ENCODE measurements at places on chromosomes 3 and 15.

GRCh38 chr3:108021533-108021932, 69.3 kb downstream of the CD47 start:
- no peak for DNase-seq

- DNase-seq, result no peak
Measured at GRCh38 chr15:92922418-92923002, 22.4 kb downstream of the CHD2 start.

DNA sequence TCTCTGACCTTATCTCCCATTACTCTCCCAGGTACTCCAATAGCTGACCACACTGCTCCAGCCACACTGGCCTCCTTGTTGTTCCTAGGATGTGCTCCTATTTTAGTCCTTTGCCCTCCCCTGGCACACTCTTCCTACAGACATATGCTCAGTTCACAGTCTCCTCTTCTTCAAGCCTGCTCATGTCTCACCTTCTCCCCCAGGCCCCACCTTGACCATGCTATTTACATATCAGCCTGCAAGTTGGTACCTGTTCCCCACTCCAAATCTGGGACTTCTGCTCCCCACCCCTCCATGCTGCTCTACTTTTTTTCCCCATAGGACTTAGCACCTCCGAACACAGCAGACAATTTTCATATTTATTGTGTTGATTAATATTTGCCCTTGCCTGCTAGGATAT, 84.9 kb upstream of the BCL6 start:
- no peak for DNase-seq

DNA sequence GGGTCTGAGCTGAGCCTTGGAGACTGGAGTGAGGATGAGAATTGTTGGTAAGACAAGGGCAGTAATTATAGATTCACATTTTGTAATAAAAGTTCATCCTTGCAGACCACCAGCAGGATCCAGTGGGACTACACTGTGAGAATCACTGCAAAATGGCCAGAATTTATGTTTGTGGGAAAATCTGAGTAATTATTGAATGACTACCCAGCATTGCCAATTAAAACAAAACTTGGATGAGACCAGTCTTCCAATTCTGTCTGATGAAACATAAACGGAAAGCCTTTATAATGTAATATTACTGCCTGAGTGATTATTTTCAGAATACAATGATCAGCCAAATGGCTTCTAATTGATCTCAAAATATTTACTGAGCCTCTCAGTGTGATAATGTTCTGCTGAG, 323.3 kb upstream of the C2CD4B start:
- DNase-seq, result no peak

DNA sequence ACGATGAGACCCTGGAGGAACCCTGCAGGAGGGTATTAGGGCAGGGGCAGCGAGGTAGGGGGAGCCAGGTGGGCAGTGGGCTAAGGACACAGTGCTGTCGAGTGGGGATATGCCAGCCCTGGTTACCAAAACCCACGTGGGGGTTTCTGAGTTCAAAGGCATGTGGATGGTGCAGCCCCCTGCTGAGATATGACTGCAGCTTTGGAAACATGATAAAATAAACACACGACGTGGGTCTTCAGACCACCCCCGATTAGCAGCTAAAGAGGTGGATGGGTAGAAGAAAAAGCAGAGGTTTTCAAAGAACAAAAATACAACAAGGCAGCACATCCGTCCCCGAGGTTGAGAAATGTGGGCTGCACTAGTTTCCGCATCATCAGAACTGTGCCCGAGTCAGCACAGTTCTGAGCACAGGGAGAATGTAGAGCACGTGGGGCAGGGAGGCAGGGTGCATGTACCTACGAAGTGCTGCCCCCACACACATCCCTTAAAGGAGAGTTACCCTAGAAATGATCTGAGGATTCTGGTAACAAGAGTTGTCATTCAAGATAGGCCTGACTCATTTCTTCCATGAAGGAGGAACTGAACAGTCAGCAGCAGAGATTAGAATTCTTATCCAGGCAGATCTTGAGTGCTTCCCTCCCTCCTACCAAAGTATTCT, 121.3 kb downstream of the RPLP1 start:
- DNase-seq, result peak; percentile 95

- DNase-seq, result no peak
Measured at GRCh38 chr3:33991673-33992072, 193.2 kb downstream of the PDCD6IP start.

GRCh38 chr3:40657623-40658022, 132.9 kb downstream of the ZNF621 start:
- DNase-seq, result no peak

GRCh38 chr3:172155897-172156585, 116.7 kb downstream of the FNDC3B start:
- DNase-seq, result peak; percentile 77

DNA sequence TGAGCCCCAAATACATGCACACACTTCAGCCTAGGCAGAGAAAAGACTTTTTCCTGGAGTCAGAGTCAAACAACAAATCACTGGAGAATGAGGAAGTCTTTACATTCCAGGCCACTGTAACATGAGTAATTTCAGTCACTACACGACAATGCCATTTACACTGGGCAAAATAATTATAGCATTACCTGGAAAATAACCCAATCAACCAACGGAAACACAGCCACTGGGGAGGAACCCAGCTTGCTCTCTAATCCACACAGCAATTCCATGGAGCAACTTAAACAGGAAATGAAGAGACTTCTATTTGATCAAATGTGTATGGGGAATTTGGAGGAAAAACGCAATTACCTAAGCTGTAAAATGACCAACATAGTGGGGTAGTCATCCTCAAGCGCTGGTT, 15.2 kb downstream of the FSTL1 start:
- peak; percentile 52 for DNase-seq

- no peak for DNase-seq
Measured at GRCh38 chr3:119318876-119319275, 24.7 kb downstream of the ARHGAP31 start.

DNA sequence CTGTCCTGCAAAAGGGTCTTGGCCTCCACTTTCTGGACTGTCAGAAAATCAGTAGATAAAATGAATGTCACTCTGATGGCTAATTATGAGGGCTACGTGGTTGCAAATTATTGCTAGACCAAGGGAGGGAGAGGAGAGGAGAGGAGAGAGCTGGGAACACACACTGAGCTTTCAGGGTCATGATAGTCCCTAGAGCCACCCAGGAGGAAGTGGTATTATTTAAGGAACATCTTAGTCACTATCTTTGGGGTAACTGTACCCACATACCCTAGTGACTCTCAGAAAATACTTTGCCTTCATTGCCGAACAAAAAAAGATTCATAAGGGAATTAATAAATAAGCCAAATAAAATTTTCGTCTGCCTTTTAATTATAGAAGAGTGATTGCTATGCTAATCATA, 642.3 kb upstream of the CFAP20DC start:
- no peak for DNase-seq

GRCh38 chr3:158617982-158618875, 26.1 kb upstream of the GFM1 start:
- DNase-seq, result no peak

GRCh38 chr3:161745741-161746140, 249.1 kb downstream of the OTOL1 start:
- DNase-seq, result no peak

DNA sequence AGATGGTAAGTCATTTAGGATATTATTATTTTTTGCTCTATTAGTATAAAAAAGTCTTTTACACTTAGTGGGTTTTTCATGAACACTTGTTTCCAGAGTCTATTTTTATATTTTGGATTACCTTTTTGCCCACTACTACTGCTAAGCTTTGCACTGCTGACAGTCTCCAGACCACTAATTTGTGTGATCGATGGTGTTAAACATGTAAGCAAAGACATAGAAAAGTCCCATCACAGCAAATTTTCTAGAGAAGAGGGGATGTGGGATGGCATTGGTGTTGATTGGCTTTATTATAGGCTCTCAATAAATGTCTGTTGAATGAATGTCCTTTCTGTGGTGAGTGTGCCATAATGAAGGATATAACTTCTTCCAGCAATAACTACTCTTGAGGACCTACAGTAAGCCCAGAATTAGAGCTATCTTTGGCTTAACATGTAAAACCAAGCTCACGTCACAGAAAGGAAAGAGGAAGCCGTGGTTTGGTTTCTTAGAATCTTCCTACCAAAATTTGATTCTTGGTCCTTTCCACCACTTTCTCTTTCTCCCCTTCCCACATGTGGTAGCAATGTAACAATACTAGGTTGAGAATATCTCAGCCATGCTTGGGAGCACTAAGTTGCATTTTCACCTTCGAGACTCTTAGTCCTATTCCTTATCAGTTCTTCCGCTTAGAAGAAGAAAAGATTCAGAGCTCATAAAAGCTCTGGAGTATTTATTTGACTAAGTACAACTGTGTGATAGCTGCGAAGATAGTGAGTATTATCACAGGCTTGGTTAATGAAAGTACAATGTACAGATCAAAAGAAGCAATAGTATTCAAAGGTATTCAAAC, 90.6 kb upstream of the UMPS start:
- DNase-seq, result no peak

DNA sequence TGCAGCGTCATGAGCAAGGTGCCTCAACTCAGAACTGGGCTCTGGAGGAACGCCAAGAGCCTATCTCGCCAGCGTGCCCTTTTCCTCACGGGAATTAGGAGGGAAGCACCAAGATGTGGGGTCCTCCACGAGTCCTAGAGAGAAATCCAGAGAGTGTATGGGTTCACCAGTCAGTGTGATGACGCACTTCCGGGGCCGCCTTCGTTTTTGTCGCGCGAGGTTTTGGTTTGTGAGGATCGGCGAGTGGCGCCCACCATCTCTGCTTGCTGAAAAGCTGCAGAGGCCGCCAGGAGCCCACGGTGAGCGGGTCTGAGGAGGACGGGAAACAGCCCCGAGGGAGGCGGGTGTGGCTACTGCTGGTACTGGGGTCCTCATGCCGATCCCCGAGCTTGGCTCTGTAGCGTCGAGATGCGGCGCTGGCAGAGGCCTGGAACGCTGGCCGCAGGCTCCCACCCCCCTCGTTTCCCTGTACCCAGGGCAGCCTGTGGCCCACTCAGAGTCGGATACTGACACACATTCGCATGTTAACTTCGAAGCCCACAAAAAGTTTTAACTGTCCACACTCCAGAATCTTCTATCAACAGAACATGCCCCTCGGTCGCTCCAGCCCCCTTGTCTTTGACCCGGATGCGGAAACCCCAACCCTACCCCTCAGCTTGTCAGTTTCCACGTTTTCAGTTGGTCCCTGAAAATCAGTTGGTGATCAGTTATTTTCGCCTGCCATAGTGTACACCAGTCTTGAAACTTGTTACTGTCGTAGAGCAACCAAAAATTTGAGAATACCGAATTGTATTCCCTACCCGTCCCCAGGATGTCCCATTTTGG, 30.4 kb downstream of the ZNF662 start:
- DNase-seq, result no peak

DNA sequence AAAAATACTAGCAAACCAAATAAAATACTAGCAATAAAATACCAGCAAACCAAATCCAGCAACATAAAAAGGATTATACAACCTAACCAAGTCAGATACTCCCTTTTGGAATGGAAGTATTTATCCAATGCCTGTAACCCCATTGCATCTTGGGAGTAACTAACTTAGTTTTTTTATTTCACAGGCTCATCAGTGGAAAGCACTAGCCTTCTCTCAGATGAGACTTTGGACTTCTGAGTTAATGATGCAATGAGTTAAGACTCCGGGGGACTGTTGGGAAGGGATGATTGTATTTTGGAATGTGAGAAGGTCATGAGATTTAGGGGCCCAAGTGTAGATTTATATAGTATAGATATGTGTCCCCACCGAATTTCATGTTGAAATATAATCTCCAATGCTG, 41.2 kb downstream of the POLQ start:
- no peak for DNase-seq

- DNase-seq, result no peak
Measured at GRCh38 chr3:5026046-5026362, 46.8 kb downstream of the BHLHE40 start.

GRCh38 chr3:127150513-127151250, 42.2 kb upstream of the PRR23E start:
- no peak for DNase-seq

DNA sequence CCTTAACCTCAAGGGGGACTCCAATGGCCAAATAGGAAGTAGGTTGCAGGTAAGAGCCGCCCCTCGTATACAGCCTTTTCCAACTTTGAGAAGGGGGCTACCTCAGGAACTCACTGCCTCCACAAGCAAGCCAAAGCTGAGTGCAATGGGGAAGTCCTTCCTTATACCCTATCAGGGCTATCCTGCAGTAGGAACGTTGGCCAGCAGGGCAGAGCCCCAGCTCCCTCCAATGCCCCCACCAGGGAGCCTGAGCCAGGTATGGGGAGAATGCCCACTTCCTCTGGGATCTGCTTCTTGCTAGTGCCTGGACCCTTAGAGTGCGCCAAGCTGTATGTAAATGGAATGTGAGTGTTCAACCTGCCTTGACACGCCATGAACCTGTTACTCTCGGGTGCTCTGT, 16.3 kb downstream of the CACNA2D2 start:
- DNase-seq, result no peak

DNA sequence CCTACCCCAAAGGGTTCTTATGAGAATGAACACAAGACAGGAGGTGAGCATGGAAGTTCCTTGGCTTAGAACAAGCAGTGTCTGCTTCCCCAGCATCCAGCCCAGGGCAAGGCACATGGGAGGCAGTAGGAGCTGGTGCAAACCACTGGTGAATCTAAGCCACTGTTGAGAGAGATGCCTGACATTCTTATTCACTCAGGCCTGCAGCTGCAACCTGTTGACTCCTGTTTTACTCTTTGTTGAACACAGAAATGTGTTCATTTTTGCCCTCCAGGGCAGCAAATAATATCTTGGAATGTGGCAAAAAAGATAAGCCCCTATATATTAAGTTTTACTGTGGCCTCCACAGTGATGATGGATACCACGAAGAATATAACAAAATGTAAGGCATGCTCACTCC, 8.9 kb upstream of the PAK6 start:
- peak; percentile 5 for DNase-seq

GRCh38 chr3:141246224-141246957, 14.8 kb downstream of the PXYLP1 start:
- no peak for DNase-seq

GRCh38 chr3:133965013-133965570, 64.6 kb downstream of the SLCO2A1 start:
- no peak for DNase-seq

DNA sequence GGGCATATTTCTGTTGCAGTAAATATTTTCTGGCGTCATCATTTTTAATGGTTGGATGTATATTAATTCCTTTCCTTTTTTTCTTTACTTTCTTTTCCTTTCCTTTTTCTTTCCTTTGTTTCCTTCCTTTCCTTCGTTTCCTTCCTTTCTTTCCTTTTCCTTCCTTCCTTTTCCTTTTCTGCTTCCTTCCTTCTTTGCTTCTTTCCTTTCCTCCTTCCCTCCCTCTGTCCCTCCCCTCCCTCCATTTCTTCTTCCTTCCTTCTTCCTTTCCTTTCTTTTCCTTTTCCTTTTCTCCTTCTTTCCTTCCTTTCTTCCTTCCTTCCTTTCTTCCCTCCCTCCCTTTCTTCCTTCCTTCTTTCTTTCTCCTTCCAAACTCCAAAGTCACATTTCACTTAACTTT, 54.9 kb upstream of the LYSMD4 start:
- DNase-seq, result no peak

- no peak for DNase-seq
Measured at GRCh38 chr15:89326316-89326715, 8.3 kb downstream of the POLG start.

GRCh38 chr15:76930831-76931396, 635 bp upstream of the RCN2 start:
- no peak for DNase-seq

- peak; percentile 100 for DNase-seq
Measured at GRCh38 chr15:90165659-90166489, 35.3 kb upstream of the SEMA4B start.
